SJSA1 (cell line): ENCODE measurements at places on chromosomes 3 and 15. TPM values are rescaled to one million over a fixed set of nuclear protein-coding genes. Genes with fewer than 3 reads are reported as not detected.

GRCh38 chr15:63605816-63606215 is 8.6 kb downstream of the FBXL22 start:
- no peaks in the 10 kb centered on the region for H3K27me3 ChIP-seq
- H3K4me1 ChIP-seq = peaks cover 12% of the 10 kb centered on the region
- no peak overlapping the region for H3K27ac ChIP-seq
- DNase-seq = no peak

DNA sequence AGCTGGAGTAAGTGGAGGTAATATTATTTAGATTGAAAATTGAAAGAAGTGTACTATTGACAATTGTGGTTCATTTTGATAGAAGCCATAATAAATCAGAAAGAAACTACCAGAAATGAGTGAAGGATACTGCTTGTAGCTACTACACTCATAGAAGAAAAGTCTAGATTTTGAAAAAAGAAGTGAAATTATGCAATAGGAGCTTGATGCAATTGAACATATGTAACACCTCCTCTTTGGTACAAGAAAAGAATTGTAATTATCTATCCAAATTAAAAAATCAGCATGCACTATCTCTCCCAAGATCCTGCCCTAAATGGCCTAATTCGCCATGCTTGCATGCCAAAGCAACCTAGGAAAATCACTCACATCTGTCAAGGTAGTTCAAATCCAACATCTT is 51.1 kb upstream of the CD200R1L start:
- no peaks in the 10 kb centered on the region for H3K27me3 ChIP-seq
- DNase-seq = no peak
- H3K4me1 ChIP-seq = no peaks in the 10 kb centered on the region

DNA sequence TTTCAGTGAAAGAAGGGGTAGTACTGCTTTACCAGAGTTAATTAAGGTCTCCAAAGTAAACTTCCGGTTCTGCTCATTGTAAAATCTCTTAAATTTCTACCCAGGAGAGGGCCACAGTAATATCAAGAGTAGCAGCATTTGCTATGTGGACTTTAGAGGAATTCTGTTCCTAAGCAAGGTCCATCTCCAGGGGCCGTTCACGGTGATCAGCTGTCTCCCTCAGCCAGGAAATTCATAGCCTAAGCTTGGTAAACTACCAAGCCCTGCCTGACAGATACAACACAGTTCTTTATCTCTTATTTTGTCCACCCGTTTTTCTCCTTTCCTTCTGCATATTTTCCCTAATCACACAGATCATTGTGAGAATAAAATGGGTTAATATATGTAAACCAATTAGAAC is 2.3 kb downstream of the DUT start:
- no peak for DNase-seq
- no peaks in the 10 kb centered on the region for H3K27me3 ChIP-seq
- peaks cover 64% of the 10 kb centered on the region for H3K36me3 ChIP-seq
- peaks cover 12% of the 10 kb centered on the region for H3K4me1 ChIP-seq

- no peak overlapping the region for H3K27ac ChIP-seq
- no peak for DNase-seq
- no peak overlapping the region for H3K4me3 ChIP-seq
- H3K27me3 ChIP-seq = no peaks in the 10 kb centered on the region
- no peaks in the 10 kb centered on the region for H3K36me3 ChIP-seq
- H3K4me1 ChIP-seq = no peaks in the 10 kb centered on the region
Observed at GRCh38 chr15:93474728-93475127, 385.7 kb upstream of the RGMA start.

GRCh38 chr15:31346367-31347066 is 19.9 kb downstream of the KLF13 start:
- peak overlapping the region; percentile 30 for H3K4me3 ChIP-seq
- peaks cover 60% of the 10 kb centered on the region for H3K4me1 ChIP-seq
- peak overlapping the region; percentile 65 for H3K27ac ChIP-seq
- no peaks in the 10 kb centered on the region for H3K27me3 ChIP-seq
- peaks cover 33% of the 10 kb centered on the region for H3K36me3 ChIP-seq

DNA sequence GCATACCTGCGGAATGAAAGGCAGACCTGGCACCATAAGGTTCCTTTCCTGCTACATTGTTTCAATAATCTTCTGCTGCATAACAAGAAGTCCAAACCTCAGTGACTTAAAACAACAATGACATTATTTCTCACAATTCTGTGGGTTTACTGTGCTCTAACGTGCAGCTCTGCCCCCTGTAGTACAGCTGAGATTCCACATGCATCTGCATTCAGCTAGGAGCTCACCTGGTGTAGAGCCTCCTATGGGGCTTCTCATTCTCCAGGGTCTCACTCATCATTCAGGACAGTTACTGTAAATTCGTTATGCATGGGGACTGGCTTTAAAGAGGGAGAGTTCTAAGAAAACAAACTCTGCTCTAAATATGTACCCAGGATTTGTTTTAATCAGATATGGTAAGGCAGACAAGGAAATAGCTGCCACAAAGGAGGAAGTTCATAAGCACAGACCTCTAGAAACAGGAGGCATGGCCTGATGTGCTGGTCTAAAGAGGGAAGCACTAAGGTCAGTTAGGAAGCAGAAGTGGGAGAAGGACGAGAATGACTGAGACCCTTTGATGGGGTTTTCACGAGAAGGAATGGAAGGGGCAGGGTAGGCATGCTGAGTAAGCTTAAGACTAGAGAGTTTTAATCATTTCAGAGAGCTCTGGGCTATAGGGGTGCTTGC is 347.0 kb downstream of the NEK10 start:
- no peak overlapping the region for H3K4me3 ChIP-seq
- H3K4me1 ChIP-seq = no peaks in the 10 kb centered on the region
- H3K36me3 ChIP-seq = no peaks in the 10 kb centered on the region
- DNase-seq = no peak

- H3K4me3 ChIP-seq = no peak overlapping the region
- no peak overlapping the region for H3K27ac ChIP-seq
- peaks cover 10% of the 10 kb centered on the region for H3K36me3 ChIP-seq
- no peaks in the 10 kb centered on the region for H3K4me1 ChIP-seq
- DNase-seq = no peak
Observed at GRCh38 chr15:90539789-90540188, 10.1 kb downstream of the CRTC3 start.

DNA sequence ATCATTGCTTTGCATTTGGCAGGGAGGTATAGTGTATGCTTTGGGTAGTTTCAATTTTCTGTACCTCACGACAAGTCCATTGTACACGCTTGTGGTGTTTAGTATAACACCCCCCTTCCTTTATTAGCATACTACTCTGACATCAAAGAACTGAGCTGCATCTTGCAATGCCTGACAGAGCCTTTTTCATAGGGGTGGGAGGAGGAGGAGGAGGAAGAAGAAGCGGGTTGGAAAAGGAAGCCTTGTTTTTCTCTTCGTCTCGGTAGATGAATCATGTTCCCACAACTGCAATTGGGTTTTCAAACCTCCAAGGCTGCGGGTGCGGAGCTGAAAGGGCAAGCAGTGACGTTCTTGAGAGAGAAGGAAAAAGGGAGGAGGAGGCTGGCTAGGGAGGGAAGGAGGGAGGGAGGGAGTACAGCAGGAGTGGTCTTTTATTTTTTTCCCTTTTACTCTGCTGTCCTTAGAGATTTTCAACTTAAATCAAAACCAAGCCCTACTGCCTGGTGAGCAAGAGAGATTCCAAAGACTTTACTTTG is 175.7 kb downstream of the KLHL25 start:
- H3K27ac ChIP-seq = peak overlapping the region; percentile 72
- peak; percentile 83 for DNase-seq
- peaks cover 56% of the 10 kb centered on the region for H3K4me1 ChIP-seq
- peak overlapping the region; percentile 28 for H3K4me3 ChIP-seq

DNA sequence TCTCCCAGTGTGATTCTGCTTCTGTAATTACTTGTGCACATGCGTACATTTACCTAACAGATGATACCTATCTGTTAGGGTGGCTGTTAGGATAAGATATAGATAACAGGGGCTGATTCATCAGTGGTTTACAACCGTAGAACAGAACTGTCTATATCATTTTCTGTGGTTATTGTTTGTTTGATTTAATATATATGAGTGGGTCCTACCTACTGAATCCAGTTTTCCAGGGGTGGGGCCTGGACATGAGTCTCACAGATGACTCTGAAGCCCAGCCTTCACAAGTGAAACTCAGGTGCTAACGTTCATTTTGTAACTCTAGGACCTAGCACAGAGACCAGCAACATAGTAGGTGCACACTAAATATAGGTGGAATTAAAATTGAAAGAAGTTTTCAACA is 10.4 kb upstream of the ACAP2 start:
- no peaks in the 10 kb centered on the region for H3K4me1 ChIP-seq
- H3K27me3 ChIP-seq = no peaks in the 10 kb centered on the region
- H3K36me3 ChIP-seq = no peaks in the 10 kb centered on the region
- H3K27ac ChIP-seq = no peak overlapping the region
- H3K4me3 ChIP-seq = no peak overlapping the region
- no peak for DNase-seq

- H3K4me1 ChIP-seq = no peaks in the 10 kb centered on the region
- H3K4me3 ChIP-seq = no peak overlapping the region
- 0 out of 2 replicates have a peak, but pooled peaks cover 3% of the 10 kb centered on the region for H3K27me3 ChIP-seq
- peak; percentile 19 for DNase-seq
Observed at GRCh38 chr15:45307230-45307924, 55.3 kb downstream of the SLC28A2 start.

DNA sequence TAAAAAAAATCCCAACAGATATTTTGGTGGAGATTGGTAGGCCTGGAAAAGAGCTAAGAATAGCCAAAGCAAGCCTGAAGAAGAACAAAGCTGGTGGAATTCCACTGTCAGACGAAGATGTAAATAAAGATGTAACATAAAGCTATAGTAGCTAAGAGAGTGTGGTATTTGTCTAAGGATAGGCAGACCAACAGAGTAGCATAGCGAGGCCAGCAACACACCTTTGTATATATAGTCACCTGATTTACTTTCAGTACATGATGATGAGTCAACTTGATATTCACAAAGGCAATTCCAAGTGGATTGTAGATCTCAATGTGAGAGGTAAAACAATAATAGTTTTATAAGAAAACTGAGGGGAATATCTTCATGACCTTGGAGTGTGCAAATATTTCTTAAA is 53.6 kb upstream of the SYN2 start:
- H3K36me3 ChIP-seq = no peaks in the 10 kb centered on the region
- H3K4me3 ChIP-seq = no peak overlapping the region
- H3K4me1 ChIP-seq = no peaks in the 10 kb centered on the region
- DNase-seq = no peak

DNA sequence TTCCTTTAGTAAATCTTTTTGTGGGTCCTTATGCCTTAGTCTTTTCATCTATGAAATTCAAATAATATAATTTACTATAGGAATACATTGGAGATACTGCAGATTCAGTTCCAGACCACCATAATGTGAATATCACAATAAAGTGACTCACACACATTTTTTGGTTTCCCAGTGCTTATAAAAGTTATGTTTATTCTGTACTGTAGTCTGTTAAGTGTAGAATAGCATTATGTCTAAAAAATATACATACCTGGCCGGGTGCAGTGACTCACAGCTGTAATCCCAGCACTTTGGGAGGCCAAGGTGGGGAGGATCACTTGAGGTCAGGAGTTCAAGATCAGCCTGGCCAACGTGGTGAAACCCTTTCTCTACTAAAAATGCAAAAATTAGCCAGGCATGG is 53.9 kb upstream of the PAQR5 start:
- H3K4me3 ChIP-seq = no peak overlapping the region
- no peaks in the 10 kb centered on the region for H3K27me3 ChIP-seq
- H3K27ac ChIP-seq = no peak overlapping the region
- peaks cover 18% of the 10 kb centered on the region for H3K4me1 ChIP-seq
- H3K36me3 ChIP-seq = no peaks in the 10 kb centered on the region
- DNase-seq = peak; percentile 39

- H3K27ac ChIP-seq = no peak overlapping the region
- H3K36me3 ChIP-seq = no peaks in the 10 kb centered on the region
- DNase-seq = no peak
- H3K4me1 ChIP-seq = peaks cover 16% of the 10 kb centered on the region
- no peak overlapping the region for H3K4me3 ChIP-seq
- H3K27me3 ChIP-seq = no peaks in the 10 kb centered on the region
Observed at GRCh38 chr3:195889870-195890295, 18.5 kb downstream of the TNK2 start.

DNA sequence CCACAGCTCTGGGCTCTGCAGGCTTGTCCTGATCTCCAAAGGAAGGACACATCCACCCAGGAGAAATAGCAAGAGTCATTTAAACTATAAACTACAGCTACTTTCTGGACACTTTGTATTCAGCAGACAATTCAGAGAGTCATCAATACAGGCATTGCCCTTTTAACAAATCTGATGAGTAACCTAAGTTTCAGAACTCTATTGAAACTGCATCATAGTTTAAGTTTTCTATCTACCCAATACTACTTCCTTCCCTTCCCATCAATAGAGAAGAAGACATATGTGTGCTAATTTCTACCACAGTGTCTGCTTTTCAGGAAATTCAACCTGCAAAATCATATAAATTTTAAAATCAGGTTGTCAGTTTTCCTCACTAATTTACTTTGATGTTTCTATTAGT is 736.5 kb downstream of the IGSF11 start:
- no peak overlapping the region for H3K4me3 ChIP-seq
- no peaks in the 10 kb centered on the region for H3K36me3 ChIP-seq
- no peak overlapping the region for H3K27ac ChIP-seq
- no peak for DNase-seq
- no peaks in the 10 kb centered on the region for H3K4me1 ChIP-seq

DNA sequence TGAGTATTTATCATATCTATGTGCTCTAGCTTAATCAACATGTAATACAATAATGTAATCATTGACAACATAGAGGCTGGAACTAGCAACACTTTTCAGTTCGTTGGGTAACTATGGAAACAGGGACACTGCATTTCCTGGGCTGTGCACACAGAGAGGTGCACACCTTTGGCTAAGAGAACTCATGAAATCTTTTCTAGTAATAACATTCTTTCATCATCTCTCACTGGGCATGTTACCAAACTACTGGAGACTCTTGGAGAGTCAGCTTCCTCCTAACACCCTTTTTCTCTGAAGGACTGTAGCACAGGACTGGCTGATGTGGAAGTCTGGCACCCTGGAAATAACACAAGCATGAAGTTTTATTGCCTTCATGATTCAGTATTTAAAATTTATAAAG is 135.6 kb downstream of the KCNMB2 start:
- DNase-seq = no peak
- no peak overlapping the region for H3K27ac ChIP-seq
- H3K4me3 ChIP-seq = no peak overlapping the region
- no peaks in the 10 kb centered on the region for H3K36me3 ChIP-seq
- no peaks in the 10 kb centered on the region for H3K4me1 ChIP-seq

The TUSC7 gene
- total RNA-seq = not detected in 2 replicates

The ISLR2 gene
- total RNA-seq = not detected in 2 replicates

The SPATA12 gene
- not detected in 2 replicates for total RNA-seq

The SLC15A2 gene
- not detected in 2 replicates for total RNA-seq
